ENCODE measurements at places on chromosomes 16 and 17.
A peak's percentile ranks its signal among the peaks of the same experiment; 100 is the strongest.

DNA sequence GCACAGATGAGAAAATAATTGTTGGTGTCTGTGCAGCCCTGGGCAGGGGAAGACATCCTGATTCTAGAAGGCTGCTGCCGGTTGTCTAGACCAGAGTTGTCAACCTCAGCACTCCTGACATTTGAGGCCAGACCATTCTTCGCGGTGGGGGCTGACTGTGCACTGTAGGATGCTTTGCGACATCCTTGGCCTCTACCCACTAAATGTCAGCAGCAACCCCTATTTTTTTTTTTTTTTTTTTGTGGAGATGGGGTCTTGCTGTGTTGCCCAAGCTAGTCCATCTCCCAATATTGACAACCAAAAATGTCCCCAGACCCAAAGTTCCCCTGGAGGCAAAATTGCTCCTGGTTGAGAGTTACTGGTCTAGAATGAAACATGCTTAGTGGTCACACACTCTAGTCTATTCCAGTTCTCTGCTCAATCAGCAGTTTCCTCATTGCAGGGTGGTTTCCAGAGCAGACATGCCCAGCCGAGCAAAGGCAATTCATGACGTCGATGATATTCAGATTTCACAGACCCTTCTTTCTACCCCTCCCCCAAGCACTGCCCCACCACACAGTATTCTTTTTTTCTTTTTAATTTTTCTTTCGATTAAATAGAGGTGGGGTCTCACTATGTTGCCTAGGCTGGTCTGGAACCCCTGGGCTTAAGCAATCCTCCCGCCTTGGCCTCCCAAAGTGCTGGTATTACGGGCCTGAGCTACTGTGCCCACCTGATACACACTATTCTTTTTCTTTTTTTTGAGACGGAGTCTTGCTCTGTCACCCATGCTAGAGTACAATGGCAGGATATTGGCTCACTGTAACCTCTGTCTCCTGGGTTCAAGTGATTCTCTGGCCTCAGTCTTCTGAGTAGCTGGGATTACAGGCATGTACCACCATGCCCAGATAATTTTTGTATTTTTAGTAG, 9.0 kb downstream of the C17orf99 start:
- DNase-seq, result no peak

- DNase-seq, result no peak
These were observed 298.8 kb downstream of the ZFHX3 start for GRCh38 chr16:72749091-72749490.

DNA sequence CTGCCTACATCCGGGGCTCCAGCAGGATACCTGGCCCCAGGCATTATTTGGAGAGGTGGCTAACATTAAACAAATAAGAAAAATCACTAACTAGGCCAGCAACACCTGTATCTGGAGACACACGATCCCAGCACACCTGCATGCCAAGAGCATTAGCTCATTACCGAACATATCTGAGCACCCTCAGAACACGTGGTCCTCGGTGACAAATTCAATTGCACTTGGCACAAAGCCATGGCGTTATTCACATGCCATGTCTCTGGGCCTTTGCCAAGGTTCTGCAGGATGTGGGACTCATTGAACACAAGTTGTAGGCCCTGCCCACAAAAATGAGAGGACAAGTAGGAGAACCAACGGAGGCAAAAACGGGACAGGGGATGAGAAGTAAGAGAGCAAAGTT, 552.3 kb downstream of the TOX3 start:
- no peak for DNase-seq

DNA sequence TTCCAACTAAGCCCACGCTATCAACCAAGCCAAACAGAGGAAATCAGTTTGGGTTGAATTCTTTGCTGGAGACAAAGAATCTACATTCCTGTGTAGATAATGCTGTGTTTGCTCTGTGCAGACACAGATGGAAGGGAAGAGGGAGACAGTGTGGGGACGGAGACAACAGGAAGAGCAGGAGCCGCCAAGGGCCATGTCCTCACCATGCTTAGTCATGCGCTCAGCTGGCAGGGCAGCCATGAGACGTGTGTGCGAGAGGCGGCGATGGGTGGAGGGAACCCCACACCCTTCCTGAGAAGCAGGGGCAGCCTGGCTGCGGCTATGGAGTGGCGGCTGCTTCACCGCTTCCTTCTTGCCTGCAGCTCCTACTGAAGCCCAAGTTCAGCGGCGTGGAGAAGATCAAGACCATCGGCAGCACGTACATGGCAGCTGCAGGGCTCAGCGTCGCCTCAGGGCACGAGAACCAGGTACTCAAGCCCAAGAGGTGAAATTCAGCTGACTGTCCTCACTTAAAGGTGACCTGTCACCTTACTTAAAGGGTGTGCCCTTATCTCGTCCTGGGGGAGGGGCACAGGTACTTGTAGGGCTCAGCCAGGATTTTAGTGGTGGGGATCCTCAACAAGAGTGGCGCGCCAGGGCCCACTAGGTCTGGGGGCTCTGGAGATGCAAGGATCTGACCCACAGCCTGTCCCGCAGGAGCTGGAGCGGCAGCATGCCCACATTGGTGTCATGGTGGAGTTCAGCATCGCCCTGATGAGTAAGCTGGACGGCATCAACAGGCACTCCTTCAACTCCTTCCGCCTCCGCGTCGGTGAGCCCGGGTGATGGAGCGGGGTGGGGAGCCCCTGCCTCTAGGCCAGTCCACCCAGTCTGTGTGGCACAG, 47.5 kb downstream of the ADCY7 start:
- DNase-seq, result peak; percentile 18

DNA sequence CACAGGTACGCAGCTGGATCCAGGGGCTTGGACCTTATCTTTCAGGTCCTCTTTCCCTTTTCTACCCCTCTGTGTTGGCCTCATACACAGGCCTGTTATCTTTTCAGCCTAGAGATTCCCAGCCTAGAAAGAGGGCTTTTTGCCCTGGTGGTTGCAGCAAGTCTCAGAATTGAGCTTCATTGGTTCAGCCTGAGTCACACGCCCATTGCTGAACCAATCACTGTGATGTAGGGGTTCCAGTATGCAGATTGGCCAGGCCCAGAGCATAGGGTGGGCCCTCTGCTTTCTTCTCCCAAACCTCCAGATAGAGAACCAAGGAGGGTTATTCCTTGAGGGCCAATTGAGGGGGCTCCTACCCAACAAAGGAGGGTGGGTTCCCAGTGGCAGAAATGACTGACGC, 32.8 kb downstream of the GPT2 start:
- no peak for DNase-seq

DNA sequence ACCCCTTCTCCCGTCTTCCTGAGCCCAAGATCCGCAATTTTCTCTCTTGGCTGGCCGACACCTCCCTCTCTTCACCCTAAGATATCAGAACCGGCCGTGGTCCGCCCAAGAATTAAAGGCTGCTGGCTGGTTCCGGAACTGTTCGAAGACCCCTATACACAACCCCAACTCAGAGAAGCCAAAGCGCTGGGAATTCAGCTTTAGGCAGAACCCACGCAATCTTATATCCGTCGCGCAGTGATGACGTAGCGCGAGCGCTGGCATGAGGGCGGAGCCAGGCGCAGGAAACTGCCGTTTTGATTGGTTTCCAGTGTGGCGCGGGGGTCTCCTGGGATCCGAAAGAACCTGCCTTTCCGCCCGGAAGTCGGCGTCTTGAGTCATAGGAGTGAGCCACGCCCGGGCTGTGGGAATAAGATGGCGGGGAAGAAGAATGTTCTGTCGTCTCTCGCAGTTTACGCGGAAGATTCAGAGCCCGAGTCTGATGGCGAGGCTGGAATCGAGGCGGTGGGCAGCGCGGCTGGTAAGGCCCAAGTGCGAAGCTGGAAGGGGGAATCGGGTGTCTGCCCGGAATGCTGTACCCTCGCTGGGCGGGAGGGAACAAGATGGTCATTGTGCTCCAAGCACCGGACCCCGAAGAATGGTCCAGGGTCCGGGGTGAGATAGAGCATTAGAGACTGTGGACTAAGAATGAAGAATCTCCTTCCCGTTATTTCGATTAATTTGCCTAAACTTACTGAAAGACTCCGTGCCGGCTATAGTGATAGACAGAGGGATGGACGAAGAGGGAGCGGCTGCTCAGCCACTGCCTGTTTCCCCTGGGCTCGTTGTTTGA, at the start of the genes RECQL5 and SAP30BP:
TSS of gene RECQL5 (minus strand) at position 196 of the 832 bp plus-strand sequence. CDS start 597 bp downstream, outside the sequence.
TSS of gene SAP30BP (plus strand) at position 380 of the 832 bp plus-strand sequence. CDS start at position 415, 35 bp downstream.
- DNase-seq, result peak; percentile 97

DNA sequence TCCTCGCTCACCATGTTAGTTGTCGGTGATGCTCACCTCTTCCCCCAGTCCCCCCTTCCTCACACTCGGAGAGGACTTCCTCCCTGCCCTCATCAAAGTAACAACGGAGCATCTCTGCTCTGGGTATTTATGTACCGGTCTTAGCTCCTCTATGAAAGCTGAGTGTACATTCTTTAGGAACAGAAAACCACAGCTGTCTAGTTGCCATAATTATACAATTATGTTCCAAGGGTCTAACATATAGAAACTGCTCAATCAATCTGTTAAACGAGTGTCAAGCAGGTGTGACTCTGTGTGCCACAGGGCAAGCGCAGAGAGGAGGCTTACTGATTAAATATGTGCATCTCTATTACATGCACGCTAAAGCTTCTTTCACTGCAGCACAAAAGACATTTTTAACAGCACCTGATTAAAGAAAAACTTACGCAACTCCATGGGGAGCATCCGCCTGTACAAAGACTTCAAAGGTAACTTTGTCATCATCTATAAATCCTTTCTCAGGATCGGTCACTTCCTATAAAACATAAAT, 37.8 kb downstream of the LITAFD start:
- no peak for DNase-seq

DNA sequence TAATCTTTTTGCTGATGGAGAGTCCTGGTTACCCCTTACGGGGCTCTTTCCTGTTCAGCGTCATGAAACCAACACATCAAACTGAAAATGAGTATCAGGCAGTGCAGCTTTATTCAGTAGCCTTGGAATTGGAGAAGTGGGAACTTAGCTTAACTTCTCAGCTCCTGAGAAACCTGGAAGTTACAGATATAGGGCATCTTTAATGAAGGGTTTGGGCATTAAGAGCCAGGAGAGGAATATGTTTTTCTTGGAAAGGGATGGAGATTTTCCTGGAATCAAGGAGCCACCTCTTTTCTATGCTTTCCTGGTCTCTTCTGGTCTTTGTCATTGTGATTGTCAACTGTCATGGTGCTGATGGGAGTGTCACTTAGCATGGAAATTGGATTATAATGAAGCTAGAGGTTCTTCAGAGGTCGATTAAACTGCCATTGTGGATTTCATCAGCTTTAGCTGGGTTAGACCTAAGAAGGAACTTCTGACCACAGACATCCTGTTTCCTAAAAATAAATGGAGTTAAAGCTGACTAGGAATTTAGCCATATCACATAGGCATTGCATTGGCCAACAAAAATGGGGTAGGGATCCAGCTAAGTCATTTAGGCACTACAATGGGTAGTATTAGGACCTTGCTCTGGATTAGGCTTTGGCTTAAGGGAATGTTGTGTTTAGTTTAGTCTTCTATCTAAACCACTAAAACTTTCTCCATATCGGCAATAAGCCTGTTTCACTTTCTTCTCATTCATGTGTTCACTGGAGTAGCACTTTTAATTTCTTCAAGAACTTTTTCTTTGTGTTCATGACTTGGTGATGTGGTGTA, 186.4 kb downstream of the BCAS3 start:
- DNase-seq, result no peak

GRCh38 chr17:68318103-68318991, 27.1 kb downstream of the ARSG start:
- peak; percentile 55 for DNase-seq

DNA sequence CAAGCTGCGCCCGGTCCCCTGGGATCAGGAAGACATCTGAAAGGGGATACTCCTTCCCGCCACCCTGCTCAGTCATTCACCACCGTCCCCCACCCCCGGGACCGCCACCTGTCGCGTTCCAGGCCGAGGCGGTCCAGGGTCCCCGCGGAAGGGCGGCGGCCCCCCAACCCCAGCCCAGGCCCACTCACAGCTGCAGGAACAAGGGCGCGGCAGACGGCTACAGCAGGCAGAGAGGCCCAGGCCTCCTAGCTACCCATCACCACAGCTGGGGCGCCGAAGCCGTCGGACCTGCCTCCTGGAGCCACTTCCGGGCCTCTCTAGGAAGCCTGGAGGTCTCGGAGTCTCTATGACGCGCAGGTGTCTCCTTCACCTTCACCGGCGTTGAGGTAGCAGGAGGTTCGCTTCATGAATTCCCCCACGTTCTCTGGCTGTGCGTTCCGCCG, at the start of gene SDR42E1:
TSS of gene SDR42E1 (minus strand) at position 272 of the 443 bp plus-strand sequence. CDS start 10,612 bp downstream, outside the sequence.
- no peak for DNase-seq

GRCh38 chr17:19727501-19728078, 11.2 kb upstream of the SLC47A2 start:
- DNase-seq, result no peak

- DNase-seq, result no peak
These were observed 1796.4 kb downstream of the TP53TG3F start for GRCh38 chr16:35255816-35256215.

- DNase-seq, result no peak
These were observed 179.5 kb upstream of the CACNG5 start for GRCh38 chr17:66655461-66655860.

DNA sequence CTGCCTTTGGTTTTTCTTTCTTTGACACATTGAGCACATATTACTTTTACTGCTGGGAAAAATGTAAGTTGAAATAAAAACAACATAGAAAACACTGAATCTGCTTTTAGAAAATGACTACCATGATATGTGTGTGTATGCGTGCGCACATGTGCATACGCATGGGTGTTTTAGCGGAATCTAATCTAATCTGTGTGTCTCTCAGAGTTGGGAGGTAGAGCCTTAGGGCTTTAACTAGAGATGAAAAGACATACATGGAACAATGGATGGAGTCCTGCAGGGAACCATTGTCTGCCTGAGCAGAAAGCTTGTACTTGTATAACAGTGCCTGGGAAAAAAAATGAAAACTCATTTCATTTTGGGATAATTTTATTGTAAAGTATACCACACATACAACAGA, 12.4 kb downstream of the SLFN5 start:
- no peak for DNase-seq

DNA sequence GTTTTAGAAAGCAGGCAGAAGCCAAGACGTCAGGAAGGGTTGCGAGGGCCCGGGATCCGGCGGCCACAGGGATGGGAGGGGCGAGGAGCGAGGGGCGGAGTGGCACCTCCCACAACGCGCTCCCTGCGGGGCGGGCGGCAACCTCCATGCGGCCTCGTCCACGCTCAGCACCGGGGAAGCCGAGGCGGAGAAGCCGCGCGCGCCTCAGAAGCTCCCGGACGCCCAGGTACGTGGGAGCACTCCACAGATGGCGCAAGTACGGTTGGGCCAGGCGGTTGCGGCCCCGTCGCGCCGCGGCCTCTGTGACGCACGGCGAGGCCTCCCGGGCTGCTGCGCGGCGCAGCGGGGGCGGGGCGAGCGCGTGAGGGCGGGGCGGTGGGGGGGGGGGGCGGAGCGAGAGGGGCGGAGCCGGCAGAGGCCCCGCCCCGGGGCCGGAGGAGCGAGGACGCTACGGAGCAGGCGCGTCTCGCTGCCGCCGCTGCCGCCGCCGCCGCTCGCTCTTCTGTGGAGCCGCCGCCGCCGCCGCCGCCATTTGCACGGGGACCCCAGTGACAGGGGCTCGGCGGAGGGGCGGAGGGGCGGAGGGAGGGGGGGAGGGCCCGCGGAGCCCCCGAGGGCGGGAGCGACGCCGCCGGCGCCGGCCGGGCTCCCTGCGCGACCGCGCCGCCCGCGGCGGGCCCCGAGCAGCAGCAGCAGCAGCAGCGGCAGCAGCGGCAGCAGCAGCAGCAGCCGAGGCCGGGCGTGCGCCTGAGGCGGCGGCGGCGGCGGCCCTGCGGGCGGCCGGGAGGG, at the start of gene TENT4B:
TSS of gene TENT4B (plus strand) at position 500 of the 789 bp plus-strand sequence. CDS start 316 bp downstream, outside the sequence.
- peak; percentile 58 for DNase-seq

All from kidney capillary endothelial cell (primary cell).